ENCODE measurements at places on chromosomes 5 and 9.

GRCh38 chr9:98132806-98133631 is 14.0 kb upstream of the TRIM14 start:
- DNase-seq, result no peak

GRCh38 chr5:115116001-115116400 is 53.7 kb downstream of the TRIM36 start:
- no peak for DNase-seq

- peak; percentile 62 for DNase-seq
Measured at GRCh38 chr5:135996611-135997010, 32.2 kb upstream of the TGFBI start.

GRCh38 chr9:98807070-98807813 is at the start of gene GALNT12:
Gene GALNT12, plus strand, starts transcription at chr9:98807670. Its CDS starts 29 bp downstream, at chr9:98807699.
- no peak for DNase-seq

- no peak for DNase-seq
Measured at GRCh38 chr9:133437753-133438531, 15.8 kb downstream of the ADAMTS13 start.

GRCh38 chr9:135136481-135136880 is 49.0 kb downstream of the OLFM1 start:
- DNase-seq, result no peak

- DNase-seq, result no peak
Measured at GRCh38 chr5:129460936-129461710, 1.0 kb downstream of the ADAMTS19 start.

DNA sequence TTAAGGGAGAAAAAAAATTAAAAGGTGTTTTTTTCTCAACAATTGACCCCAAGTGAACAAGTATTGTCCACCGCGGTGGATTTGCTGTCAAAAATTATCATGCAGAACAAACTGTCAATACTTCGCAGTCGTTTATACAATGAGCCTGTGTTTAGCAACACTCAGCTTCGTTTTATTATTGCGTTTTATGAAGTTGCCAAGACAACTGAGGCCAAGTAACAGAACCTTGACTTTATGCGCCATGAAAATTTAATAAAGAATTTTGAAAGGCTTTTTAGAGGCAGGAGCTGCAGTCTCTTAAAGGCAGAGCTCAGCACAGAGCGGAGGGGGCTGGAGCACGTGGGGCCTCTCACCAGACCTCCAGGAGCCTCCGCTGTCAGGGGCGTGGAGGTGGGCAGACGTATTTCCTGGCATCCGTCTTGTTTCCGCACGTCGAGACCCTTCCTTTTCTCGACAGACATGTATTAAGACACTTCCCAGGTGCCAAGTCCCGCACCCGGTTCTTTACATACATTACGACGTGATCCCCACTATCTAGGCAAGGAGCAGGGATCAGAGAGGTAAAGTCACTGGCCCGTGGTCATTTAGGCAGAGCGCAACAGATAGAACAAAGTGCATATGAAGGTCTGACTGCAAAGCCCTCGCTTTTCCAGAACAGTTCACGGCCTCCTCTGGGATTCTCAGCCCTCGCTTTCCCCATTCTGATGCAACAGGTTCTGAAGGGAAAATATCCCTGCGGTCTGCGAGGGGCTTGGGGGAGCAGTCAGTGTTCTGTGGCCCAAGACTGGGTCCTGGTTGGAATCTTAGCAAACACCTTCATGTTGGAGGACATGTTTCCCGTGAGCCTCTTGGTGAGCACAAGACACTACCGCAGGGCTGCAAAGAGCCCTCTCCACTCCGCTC is 164.4 kb downstream of the DAB2IP start:
- no peak for DNase-seq

GRCh38 chr9:105679257-105680022 is 14.9 kb upstream of the TMEM38B start:
- no peak for DNase-seq

DNA sequence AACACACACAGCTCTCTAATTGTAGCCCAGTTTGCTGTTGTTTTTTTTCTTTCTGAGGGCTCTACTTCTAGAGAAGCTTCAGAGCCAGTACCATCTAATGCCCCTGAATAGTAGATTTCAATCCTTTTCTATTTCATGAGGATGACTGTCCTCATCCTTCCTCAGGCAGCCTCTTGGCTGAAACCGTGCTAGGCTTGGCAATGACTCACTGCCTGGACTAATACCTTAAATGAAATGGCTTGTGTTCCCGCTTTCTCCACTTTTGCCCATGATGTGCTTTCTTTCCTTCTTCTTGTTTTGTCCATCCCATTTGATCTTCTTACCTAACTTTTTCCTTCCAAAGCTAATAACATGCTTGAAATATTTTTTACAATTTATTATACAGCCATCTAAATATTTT is 80.1 kb downstream of the ITGA1 start:
- peak; percentile 32 for DNase-seq

DNA sequence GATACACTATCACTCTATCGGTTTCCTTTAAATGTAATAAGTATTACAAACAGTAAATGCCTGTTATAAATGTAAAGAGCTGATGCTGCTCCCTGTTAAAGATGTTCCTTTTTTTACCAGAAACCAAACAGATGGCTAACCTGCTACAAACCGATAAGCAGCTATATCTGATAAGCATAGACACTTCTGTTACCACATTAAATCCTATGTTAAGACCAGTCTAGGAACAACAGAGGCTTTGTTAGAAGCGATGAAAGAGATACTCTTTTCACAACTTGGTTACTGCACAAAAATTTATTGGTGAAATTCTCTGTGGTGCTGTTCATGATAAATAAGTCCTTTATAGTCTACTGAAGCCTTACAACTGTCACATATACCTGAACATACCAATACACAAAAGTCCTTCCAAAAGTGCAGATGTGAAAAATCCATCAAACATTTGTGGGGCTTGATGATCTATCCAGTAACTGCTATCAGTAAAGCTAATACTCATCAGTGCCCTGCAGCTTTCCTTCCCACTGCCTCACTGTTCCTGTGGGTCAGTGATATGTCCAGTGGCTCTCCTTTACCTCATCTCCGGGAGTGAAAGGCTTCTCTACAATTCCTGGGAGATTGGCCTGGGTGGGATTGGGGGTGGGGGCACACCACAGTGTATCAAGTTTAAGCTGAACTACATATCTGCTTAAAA is 25.8 kb upstream of the PRXL2C start:
- DNase-seq, result no peak

GRCh38 chr5:142323480-142324135 is 1.2 kb downstream of the SPRY4 start:
- DNase-seq, result no peak

- DNase-seq, result no peak
Measured at GRCh38 chr9:70094747-70095146, 51.1 kb downstream of the MAMDC2 start.

GRCh38 chr9:13646500-13647021 is 367.1 kb upstream of the MPDZ start:
- no peak for DNase-seq

DNA sequence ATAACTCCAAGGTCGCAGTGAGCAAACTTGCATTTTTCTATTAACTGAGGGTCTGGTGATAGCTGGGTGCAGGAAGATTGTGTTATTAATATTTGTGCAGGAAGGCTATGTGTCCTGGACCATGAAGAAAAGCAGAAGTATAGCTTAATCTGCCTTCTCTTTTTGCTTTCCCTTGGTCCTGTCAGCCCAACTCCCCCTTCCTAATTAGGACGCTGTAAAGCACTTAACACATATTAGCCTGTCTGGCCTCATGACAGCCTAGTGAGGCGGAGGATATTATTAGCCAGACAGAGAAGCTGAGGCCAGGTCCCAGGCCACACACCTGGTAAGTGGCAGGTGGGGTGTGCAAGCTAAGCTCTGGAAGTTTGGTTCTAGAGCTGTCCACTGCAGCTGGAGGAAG is 29.5 kb downstream of the SLC46A2 start:
- DNase-seq, result no peak

DNA sequence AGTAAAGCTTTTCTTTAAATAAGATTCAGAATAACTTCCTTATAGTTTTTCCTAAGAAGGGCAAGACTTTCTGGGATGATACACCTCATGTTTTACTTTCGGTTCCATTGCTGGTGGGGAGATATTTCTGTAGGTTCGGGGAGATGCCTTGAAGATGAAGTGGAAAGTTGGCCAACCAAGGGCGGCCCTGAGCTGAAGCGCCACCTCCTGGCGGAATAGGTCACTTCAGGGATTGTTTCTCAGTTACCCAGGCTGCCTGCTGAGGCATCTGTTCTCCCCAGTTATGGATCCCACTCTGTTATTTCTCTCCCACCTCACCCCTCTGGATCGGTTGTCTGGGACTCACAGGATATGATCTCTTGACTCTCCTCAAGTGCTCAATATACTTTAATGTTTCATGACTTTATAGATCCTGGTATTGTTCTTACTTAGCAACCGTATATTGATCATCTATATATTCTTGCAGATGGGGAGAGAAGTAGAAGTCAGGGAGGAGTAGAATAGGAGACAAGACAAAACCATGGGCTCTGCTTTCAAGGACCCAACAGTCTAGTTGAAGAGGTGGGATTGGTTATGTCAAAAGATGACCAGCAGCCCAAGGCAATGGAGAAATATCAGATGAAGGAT is 23.4 kb downstream of the MEGF10 start:
- DNase-seq, result peak; percentile 63

DNA sequence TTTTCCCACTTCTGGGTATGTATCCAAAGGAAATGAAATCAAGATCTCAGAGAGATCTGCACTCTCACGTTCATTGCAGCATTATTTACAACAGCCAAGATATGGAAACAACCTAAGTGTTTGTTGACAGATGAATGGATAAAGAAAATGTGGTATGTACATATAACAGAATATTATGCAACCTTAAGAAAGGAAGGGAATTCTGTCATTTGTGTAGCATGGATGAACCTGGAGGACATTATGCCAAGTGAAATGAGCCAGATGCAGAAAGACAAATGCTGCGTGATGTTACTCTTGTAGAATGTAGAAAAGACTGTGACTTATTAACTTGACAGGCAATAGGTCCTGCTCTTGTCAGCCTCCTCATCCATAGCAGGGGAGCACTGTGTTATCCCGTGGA is 31.4 kb downstream of the PPARGC1B start:
- no peak for DNase-seq
